ENCODE measurements at places on chromosomes 1 and 21.

- DNase-seq: no peak
These were observed 30.5 kb upstream of the PIK3CD start for GRCh38 chr1:9621032-9621431.

GRCh38 chr21:27683292-27683691, 716.4 kb upstream of the ADAMTS5 start:
- no peak for DNase-seq

GRCh38 chr1:168285521-168285790, 4.8 kb downstream of the TBX19 start:
- no peak for DNase-seq

- no peak for DNase-seq
These were observed 93.5 kb downstream of the TTLL7 start for GRCh38 chr1:83905315-83905907.

- no peak for DNase-seq
These were observed 595 bp downstream of the GABRD start for GRCh38 chr1:2019571-2020309.

- no peak for DNase-seq
These were observed 217.2 kb upstream of the NFIA start for GRCh38 chr1:60865166-60865565.

DNA sequence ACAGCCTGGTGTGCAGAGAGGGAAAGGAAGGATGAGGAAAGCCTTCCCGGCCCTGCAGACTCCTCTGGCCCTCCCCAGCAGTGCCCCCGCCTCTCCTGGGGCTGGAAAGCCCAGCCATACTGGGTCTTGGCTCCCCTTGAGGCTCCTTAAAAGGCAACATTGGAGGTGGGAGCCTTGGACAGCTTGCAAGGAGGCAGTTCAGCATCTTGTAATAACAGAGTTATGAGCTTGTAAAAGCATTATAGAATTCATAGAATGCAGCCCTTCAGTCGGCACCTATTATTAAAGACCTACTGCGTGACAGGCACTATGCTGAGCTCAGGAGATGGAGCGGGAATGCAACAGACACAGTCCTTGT, 4.2 kb downstream of the TINAGL1 start:
- peak; percentile 93 for DNase-seq

DNA sequence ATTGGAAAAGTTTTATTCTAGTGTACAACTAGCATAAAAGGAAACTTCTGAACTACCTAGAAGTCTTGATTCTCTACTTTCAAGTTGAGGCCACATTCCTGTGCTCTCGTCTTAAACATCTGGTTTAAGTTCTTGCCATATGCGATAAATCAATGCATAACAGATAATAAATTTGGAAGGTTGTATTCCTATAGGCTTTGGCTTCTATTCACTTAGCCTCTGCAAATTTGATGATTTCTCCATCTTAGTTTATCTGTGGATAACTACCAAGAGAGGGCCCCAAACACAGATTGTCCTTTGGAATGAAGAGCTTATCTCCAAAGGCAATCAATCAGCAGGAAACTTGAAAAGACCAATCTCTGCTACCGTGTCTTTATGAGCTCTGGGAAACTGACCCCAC, 11.7 kb upstream of the RNF2 start:
- DNase-seq: no peak

DNA sequence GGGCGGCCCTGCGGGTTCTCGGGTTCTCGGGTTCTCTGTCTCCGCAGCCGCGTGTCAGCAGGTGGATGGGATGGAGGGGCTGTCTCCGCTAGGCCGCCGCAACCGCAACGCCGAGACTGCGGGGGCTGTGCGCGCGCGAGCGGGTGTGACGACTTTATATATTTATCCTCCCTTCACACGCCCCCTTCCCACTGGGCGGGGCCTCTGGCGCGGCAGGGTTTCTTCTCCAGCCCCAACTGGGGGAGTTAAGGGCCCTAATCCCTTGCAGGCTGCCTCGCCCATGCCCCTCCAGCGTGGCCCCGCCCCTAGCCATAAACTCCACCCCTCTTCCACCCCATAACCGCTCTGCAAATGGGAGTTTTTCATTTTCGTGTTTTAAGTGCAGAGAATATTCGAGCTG, 3.4 kb downstream of the IGSF21 start:
- DNase-seq: no peak

- no peak for DNase-seq
These were observed 61.6 kb downstream of the NFIA start for GRCh38 chr1:61143821-61144424.

GRCh38 chr1:11602424-11602823, 51.8 kb downstream of the FBXO2 start:
- no peak for DNase-seq

GRCh38 chr1:36304970-36305914, 926 bp upstream of the SH3D21 start:
- no peak for DNase-seq

- no peak for DNase-seq
These were observed 27.8 kb upstream of the STUM start for GRCh38 chr1:226520640-226521355.

DNA sequence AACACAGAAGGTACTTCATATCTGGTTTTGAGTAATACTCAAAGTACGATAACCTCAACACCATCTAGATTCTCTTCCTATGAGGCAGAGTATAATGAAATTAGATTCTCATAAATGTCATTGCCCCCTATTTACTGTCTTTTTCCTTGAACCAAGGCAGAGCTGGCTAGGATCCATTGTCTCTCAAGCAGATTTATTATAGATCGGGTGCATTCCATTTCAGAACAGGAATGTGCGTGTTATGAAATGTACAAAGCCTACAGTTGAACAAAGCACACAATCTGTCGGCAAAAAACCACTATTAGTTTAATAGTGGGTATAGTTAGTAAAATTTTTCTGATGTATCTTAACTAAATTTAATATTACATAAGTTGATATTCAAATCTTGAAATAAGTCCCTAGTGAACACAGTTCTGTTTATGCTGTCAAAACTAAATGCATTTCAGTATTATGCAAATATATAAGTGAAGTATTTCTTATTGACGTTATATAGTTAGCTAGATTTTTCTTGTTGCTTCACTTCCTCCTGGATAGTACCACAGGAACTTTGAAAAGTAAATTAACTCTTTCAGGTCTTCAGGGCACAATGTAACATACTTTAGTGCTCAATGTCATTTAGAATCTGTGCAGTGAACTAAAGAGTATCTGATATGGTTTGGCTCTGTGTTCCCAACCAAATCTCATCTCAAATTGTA, 92.1 kb downstream of the DDAH1 start:
- no peak for DNase-seq

GRCh38 chr1:107750364-107750959, 214.5 kb downstream of the VAV3 start:
- peak; percentile 31 for DNase-seq

GRCh38 chr1:245864872-245865271, 642.2 kb downstream of the SMYD3 start:
- no peak for DNase-seq

DNA sequence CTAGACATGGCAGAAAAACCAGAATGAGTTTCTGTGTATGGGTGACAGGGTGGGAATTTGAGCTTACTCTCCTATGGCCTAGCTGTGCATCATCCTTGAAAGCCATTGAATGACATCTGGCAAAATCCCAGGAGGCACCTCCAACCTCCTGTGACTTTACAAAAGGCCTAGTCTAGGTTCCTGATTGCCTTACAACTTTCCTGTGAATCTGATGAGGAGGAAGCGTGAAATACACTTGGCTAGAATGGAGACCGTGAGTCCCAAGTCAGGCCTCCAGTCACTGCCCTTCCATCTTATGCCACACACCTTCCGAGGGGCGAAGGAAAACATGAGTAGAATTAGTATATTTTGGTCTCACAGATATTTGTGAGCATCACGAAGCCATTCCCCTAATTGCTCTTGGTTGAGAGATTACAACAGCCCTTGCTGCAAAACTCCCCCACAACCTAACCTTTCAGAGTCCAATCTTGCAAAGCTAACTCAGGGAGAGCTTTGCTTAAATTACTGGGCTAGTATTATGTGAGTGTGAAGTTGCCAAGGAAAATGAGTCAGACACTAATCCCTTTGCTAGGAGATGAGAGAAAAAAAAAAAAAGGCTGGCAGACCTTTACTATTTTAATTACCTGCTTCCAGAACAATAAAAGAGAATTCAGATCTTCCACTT, 36.3 kb upstream of the PAXBP1 start:
- DNase-seq: no peak

DNA sequence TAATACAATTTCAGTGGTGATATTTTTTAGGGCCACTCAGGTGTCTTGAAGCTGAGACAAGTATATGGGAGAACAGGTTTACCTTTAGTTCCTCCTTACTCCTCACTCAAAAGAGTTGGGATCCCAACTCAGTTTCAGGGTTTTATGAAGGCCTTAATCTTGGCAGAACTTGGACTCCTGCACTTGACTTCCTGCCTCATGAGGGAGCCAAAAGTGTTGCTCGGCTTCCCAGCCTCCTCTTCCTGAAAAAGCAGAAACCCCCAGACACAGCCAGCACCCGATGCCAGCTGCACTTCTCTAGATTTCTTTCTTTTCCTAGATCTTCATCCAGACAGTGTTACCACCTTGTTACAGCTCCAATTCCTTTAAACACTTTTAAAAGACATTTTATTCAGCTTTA, 70.8 kb upstream of the TMPRSS2 start:
- DNase-seq: no peak

DNA sequence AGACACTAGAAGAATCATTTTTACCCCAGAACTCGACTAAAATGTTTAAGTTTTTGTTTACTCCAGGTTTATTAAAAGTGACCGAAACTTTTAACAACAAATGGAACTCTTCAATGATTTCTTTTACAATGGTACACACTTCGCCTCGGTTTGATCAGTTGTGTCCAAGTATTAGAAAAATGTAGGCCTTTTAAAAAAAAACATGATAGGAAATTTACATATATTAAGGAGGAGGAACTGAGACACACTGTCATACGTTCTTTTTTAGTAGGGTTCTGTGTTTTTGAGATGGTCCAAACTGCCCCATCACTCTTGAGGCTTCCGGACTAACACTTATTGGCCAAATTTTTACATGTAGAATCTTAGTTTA, 1.3 kb downstream of the PRDM2 start:
- no peak for DNase-seq

DNA sequence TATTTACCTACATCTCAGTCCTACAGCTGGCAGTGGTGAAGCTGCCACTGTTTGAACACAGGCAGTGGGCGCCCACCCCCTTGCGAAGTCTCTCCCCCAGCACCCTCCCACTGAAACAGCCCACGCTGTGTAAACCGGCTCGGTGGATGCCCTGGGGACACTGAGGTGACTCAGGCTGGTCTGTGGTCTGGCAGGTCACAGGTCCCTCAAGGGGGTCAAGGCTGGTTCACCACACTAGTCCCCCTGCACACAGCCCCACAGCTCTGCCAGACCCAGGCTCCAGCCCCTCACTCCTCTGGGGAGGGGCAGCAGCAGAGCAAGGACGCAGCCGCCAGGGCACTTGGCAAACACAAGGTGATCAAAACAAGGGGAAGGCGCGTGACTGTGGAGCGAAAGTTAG, 7.6 kb downstream of the CHD5 start:
- no peak for DNase-seq

DNA sequence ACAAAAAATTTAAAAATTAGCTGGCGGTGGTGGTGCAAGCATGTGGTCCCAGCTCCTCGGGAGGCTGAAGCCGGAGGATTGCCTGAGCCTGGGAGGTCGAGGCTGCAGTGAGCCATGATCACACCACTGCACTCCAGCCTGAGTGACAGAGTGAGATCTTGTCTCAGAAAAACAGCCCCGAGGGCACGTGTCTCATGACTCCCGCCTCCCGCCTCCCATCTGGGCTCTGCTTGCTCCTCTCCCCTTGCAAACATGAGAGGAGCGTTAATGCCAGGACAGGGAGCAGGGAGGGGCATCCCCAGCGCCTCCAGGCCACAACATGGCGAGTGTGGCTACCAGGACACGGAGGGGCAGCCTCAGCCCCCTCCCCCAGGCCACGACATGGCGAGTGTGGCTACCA, 28.3 kb downstream of the FAAP20 start:
- no peak for DNase-seq

GRCh38 chr1:167373398-167373797, 144.9 kb downstream of the CD247 start:
- DNase-seq: no peak

GRCh38 chr1:45654540-45655280, 30.9 kb upstream of the CCDC17 start:
- DNase-seq: no peak

DNA sequence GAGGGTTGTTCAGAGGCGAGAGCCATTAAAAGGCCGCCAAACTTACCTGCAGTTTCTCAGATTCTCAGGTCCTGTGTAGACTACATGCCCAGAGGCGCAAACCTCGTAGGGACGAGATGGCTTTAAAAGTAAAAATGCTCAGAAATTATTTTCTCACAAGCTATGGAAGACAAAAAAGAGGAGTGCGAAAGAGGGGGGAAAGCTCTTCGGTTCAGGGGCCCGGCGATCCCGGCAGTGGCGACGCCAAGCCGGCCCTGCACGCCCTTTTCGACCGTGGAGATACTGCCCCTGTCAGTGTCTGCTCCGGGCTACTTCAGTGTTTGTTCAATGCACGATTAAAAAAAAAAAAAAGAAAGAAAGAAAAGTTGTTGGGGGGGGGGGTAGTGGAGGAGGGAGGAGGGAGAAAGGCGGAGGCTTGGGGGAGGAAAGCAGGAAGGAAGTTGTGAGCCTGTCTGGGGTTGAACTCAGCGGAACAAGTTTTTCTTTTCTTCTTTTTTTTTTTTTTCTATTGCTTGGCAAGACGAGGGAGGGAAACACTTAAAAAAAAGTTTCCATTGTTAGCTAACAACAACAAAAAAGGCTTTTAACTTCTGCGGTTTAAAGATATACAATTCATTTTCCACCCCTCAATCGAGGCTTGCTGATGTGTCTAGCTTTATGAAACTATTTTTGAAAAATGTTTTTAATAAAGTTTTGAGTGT, at the start of gene ITPKB:
TSS of gene ITPKB (minus strand) at position 288 of the 701 bp plus-strand sequence. CDS start 1,824 bp downstream, outside the sequence.
- DNase-seq: peak; percentile 56

DNA sequence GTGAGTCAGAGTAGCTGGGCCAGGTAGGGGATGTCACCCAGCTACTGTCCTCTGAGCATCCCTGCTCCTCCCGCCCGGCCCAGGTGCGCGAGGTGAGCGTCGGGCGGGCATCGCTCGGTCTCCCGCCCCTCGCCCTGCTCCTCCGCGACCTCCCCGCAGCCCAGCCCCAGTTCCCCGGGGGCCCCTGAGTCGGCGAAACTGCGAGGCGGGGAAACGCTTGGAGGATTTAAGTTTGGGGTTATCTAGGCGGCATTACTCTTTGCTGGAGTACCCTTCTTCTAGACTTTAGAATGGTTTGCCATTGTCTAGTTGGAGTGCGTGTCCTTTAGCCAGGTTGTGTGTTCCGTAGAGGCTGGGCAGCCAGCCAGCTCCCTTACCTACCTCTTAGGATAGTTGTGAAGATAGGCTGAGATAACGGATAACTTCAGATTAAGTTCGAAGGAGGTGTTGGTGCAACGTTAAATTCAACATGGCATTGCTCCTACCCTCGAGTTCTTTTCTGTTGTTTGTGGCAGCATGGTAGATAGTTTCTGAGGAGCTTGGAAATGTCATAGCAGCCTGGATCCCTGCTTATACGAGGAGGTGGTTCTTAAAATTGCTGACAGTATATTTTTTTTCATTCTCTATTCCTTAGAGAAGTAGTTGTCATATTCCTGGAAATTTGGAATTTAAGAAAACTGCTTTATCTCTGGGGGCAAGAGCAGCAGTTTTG, 697 bp downstream of the AGO3 start:
- DNase-seq: peak; percentile 47

GRCh38 chr1:218298398-218298797, 13.3 kb downstream of the RRP15 start:
- no peak for DNase-seq

- peak; percentile 80 for DNase-seq
These were observed 27.4 kb upstream of the CTPS1 start for GRCh38 chr1:40951943-40952743.

- DNase-seq: no peak
These were observed 9.8 kb upstream of the AK5 start for GRCh38 chr1:77271852-77272580.

- DNase-seq: no peak
These were observed 78.3 kb downstream of the CLEC20A start for GRCh38 chr1:178418284-178418955.

All from tibial artery (tissue), 4 donors.